ENCODE measurements at places on chromosomes 1 and 21.
A peak's percentile ranks its signal among the peaks of the same experiment; 100 is the strongest.

DNA sequence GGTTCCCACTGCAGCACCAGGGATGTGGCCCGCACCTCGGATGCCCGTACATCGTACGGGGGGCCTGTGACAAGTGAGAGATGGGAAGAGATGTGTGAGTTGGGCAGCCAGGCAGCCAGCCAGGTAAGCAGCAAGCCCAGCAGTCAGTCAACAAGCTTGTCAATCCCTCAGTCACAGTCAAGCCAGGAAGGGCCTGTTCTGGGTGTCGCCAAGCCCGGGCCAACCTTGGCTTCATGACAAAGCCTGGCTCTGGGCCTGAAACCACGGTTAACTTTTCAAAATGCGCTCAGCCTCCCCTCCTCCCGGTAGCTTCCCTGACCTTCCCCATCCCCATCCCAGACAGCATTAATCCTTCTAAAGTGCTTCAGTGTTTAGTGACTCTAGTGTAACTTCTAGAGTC, 31.8 kb downstream of the MYOM3 start:
- DNase-seq, result no peak

GRCh38 chr1:162171111-162171510, 101.6 kb downstream of the NOS1AP start:
- DNase-seq, result no peak

GRCh38 chr1:223739366-223740037, 27.2 kb downstream of the CAPN2 start:
- DNase-seq, result no peak

DNA sequence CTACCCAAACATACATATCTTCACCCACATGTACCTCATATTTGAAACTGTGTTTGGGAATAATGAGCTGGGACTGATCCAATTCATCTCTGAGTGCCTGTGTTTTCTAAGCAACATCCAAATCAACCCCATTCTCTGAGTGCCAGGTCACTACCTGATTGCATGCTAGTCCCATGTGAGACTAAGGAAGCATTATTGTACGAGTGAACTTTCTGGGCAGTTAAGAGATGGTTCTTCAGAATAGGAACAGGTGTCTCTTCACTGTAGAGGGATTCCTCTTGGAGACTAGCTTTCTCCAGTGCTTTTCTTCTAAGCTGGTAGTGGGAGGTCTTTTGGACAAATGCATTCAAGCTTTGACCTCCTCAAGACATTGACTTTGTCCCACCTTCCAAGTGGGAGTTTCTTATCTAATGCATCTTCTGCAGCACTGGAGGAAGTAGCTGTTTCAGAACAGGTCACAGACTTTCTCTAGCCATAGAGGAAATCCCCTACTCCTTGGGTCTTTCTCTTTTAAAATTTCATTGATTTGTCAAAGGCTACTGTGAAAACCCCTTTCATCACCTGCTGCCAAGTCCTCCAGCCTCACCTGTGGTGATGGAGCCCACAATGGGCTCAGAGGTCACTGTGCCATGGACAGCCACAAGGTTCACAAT, 172.0 kb upstream of the KIAA0040 start:
- no peak for DNase-seq

- DNase-seq, result peak; percentile 55
Observed at GRCh38 chr1:228101614-228101993, 1.5 kb downstream of the C1orf35 start.

- no peak for DNase-seq
Observed at GRCh38 chr1:238954865-238955264, 431.5 kb upstream of the CHRM3 start.

DNA sequence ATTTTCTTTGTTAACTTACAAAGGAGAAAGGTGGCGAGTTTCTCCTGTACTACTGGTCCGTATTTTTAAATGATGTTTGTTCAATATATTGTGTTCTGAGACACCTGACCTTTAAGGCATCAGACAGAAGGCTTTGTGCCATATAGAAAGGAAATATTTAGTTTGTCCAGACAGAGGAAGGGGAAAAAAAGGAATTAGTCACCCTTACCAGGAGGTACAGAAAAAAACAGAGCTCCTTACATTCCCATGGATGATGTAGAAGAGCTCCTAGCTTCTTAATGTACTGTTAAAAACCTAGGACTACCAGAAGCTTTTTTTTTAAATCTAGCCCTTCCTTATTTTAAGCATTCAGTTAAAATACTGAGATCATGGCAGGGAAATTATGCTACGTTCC, 12.4 kb upstream of the PODN start:
- no peak for DNase-seq

GRCh38 chr1:16109571-16109970, 36.1 kb upstream of the FAM131C start:
- no peak for DNase-seq

GRCh38 chr21:42234464-42235241, 15.7 kb downstream of the ABCG1 start:
- peak; percentile 84 for DNase-seq
